T-helper 1 cell (primary cell): ENCODE measurements at places on chromosomes 1 and 21.

DNA sequence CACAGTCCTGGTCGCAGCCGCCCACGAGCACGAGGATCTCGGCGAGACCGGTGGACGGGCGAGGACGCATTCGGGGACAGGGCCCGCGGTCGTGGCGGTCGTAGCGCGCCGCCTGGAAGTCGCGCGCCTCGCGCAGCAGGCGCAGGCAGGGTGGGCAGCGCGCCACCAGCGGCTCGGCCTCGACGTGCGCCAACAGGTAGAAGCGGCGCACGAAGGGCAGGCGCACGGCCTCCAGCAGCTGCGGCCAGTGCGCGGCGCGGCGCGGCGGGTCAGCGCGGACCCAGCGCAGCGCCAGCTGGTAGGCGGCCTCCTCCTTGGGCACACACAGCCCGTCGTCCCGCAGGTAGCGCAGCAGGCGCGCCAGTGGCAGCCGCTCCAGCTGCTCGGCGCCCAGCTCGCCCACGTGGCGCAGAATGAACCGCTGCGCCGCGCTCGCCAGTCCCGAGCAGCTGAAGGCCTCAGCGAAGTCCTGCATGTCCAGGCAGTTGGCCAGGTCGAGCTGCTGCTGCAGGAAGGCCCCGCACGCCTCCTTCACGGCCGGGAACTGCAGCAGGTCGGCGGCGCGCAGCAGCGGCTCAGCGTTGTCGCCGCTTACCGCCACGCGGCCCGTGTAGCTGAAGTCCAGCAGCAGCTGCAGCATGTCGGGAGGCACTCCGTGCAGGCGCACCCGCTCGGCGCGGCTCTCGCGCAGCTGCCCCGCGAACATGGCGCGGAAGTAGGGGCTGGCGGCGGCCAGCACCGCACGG lies 573 bp downstream of the KLHL21 start:
- no peak for DNase-seq

DNA sequence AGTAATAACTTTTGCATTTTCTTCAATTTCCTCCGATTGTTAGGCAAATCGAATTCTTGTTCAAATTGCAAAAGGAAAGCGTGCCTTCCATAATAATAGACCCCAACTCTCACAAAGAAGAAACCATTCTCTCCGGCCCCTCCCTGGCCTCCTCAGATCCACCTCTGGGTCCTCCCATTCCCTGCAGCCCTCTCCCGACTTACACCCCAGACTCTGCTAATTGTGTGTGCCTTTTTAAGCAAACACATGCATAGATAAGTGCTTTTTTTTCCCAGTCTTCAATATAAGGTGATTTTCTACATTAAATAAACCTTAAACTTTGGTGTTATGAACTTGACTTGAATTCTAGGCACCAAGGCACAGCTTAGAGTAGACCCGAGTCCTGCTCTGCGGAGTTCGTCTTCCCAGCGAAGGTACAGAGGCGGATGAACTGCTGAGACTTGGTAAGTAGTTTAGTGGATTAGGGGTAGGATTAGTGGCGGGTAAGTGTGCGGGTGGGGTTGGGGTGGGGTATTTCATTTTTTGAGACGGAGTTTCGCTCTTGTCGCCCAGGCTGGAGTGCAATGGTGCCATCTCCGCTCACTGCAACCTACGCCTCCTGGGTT lies 1.5 kb downstream of the L1TD1 start:
- no peak for DNase-seq

- DNase-seq = no peak
Observed at GRCh38 chr1:203477748-203478147, 2.1 kb downstream of the PRELP start.

DNA sequence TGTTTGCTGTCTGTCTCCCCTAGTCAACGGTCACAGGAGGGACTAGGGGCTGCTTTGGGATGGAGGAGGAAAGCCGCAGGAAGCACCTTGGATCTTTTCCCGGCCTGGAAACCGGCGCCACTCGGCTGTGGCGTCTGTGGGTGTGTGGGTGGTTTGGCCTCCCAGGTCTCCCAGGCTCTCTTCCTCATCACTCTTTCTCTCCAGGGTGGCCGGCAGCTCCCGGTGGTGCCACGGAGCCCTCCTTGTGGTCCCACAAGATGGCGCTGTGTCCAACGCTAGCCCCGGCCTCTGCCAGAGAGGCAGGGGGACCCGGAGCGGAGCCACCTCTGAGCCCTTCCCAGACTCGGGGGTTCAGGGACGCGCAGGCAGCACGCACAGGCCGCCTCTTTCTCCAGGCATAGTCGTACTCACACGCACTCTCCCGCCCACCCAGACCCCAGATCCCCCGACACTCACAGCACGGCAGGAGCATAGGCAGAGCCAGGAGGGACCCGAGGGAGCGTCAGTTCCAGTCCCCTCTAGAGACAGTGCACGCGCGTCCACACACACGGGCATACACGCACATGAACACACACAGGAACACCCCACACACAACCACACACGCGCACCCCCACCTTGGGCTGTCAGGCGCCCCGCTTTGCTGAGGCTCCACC lies 31.2 kb downstream of the CDCP2 start:
- DNase-seq = peak; percentile 42

DNA sequence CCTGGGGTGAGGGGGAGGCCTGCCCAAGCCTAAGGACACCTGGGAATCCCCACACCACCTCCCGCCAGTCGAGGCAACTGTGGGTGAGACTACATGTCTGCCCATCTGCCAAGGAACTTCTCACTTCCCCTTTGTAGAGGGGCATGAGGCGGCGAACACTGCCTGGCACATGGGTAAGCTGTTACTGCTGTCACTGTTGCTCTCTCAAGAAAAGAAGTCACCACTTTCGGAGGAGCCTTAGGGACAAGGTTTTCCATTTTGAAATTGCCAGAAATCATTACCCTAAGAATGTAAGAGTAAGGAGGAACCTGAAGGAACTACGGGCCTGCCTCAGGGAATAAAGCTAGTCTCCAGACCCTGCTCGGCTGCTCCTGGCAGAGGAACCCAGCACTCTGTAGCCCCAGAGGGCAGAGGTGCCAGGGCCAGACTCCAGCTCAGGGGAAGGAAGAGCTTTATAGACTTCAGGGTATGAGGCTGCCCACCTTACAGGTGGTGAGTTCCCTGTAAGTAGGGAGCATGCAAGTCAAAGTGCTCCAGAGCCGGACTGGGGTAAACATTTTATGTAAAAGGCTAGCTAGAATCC lies 23.3 kb downstream of the SLC2A1 start:
- no peak for DNase-seq

DNA sequence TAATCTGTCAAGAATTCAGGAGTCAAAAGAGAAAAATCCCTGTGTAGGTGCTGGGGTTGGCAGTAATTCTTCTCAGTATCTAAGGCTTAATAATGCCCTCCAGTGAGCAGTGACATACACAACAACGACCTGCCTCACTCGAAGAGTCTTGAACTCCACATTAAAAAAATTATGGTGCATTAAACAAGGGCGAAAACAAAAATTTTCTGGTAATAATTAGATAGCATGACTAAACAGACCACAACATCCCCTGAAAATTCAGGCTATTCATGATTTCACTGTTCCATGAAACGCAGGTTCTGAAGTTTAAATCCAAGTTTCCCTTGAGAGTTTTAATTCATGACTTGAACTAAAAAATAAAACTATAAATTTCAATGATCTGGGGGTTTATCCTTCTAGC lies 5.1 kb downstream of the SRSF4 start:
- no peak for DNase-seq

- DNase-seq = no peak
Observed at GRCh38 chr1:229863651-229864545, 203.1 kb upstream of the GALNT2 start.

GRCh38 chr1:113388017-113388620 lies 2.2 kb upstream of the MAGI3 start:
- DNase-seq = no peak

DNA sequence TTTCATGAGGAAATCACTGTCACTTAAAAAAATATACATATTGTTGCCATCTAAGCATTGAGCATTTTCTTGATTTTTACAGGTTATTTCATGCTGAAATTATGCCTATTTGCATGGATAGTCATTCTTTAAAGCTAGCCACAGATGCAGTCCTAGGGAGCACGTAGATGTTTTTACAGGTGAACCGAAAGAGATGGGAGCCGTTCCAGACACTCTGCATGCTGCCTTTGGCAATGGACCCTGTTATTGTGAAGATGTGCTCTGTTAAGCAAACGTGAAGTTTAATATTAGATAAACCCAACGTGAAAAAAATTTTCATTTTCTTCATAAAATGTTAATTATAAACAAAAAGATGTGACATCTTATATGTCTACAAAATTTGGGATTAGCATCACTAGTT lies 7.1 kb downstream of the PROX1 start:
- no peak for DNase-seq

DNA sequence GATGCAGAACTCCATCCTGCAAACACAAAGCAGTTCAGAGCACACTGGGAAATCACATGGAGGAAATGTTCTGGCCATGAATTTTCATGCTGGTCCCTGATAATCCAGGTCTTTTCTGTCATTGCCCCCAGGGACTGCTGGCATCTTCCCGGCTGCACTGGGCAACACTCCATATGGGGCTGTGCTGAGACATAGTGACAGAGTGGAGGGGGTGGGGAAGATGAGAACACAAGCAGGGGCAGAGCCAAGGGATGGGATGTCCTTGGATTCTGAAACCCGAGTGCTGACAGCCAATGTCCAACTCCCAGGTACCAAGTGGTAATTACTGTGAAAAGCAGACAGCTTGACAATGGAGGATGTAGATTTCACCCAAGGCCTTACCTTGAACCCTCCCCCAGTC lies 185.7 kb downstream of the HIVEP3 start:
- DNase-seq = no peak

GRCh38 chr21:34200288-34200905 lies 127.0 kb downstream of the MRPS6 start:
- DNase-seq = no peak

GRCh38 chr1:107474877-107475612 lies 334.2 kb downstream of the NTNG1 start:
- no peak for DNase-seq

GRCh38 chr1:169588785-169589485 lies 2.7 kb upstream of the F5 start:
- no peak for DNase-seq

GRCh38 chr1:3031401-3032221 lies 10.3 kb downstream of the ACTRT2 start:
- no peak for DNase-seq

DNA sequence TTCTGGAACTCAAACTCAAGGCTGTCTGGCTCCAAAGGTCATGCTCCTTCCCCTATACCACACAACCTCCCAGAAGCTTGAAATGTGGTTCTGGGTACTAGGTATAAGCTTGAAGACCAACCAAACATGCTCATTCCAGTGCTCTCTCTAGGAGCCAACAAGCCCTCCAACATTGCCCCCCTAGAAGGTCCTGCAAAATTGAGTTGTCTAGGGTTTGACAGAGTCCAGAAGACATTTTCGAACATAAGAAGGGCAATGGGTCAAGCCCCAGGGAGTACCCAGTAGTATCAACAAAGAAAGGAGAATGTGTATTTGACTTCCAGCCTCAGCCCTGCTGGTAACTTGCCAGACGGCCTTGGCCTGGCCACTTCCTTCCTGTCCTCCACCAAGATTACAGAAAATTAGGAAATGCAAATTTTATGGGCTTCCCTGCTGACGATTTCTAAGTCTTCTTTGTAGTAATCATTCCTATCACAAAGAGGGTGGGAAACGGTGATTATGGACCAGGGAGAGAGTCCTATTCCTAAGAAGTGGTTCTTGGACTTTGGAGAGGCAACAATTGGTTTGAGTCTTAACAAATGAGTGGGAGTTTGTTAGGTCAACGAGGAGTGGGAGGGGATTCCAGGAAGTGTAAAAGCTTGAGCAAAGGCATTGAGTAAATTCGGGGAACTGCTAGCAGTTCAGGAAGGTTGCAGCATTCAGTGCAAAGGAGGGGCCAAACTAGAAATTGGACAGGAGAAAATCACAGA lies 18.7 kb upstream of the SLAMF1 start:
- DNase-seq = peak; percentile 74

- DNase-seq = no peak
Observed at GRCh38 chr1:45535988-45536766, 14.4 kb upstream of the AKR1A1 start.

DNA sequence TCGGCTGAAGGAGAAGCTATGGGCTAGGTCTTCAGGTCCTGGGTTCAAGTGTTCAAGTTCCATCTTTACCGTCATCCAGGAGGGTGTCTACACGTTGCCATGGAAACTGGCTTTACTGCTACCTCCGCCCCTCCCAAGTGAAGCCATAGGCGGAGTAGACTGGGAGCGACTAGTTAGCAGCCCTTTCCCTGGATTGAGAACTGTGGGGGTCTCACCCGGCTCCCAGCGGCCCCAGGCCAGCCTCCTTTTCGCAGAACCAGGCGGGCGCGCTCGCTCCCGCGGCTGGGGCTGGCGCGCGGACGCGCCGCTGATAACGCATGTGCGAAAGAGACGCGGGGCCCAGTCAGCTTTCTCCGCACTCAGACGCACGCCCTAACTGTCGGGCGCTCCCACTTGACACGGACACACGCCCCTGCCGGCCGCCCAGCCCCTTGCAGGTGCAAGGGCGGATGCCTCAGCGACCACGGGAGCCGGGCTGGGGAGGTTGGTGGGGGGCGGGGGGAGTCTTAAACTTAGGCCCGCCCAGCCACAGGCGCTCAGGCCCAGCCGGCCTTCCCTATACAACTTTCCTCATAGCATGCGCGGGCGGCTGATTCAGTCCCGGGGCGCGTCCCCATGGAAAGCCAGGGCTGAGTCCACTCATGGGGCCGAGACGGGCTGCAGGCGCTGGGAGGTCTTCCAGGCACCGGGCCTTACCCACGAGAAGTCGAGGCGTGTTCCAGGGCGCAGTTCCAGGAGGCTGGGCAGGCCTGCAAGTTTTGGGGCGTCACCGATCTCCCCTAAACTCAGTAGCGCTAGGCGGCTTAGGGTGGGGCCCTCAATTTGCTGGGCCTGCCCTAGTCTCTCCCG lies 7.4 kb downstream of the EFNA4 start:
- peak; percentile 71 for DNase-seq

- no peak for DNase-seq
Observed at GRCh38 chr1:37315371-37315846, 159.0 kb upstream of the ZC3H12A start.

GRCh38 chr1:157085421-157085820 lies 14.2 kb downstream of the ETV3L start:
- DNase-seq = no peak

- peak; percentile 85 for DNase-seq
Observed at GRCh38 chr1:161038523-161039153, at the start of gene TSTD1. Gene TSTD1, minus strand, starts transcription at chr1:161038964. Its CDS starts 75 bp downstream, at chr1:161038889.

DNA sequence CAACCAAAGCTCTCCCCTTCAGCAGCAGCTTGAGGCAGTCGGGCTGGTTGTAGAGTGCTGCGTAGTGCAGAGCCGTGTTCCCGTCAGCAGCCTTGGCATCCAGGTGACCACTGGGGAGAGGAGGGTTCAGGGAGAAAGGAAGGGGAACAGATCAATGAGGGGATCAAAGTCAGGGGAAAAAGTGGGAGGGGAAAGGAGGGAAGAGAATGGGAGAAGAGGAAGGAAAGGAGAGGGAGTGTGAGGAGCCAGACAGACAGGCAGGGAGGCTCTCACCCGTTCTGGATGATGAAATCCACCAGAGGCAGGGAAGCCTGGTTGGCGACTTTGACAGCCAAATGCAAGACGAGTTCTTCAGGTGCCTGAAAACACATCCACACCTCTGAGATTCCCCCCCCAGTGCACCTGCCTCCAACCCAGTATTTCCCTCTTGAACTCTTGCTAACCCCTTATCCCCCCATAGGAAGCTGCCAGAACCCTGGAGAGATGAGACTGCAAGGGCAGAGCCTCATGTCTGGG lies 9.8 kb upstream of the TCEA3 start:
- no peak for DNase-seq

- DNase-seq = no peak
Observed at GRCh38 chr1:54465351-54465811, 59.2 kb upstream of the SSBP3 start.

GRCh38 chr1:207970329-207971233 lies 59.7 kb upstream of the CD34 start:
- DNase-seq = no peak
